ENCODE measurements at places on chromosomes 7 and 10.

DNA sequence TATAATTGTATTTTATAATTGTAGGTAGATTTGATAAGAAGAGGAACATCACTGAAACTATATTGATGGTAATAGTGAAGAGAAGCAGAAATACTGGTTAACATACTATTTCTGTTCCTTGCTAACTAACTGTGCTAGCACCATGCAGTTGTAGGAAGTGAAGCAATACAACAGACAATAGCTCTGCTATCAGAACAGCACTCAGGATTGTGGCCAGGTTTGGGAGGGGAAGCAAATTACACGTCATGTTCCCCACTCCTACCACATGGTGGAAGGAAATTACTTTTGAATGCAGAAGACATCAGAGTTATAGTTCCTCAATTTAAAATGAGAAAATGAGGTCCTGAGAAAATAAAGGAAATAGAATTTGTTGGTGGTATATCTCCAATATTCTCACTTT lies 151.1 kb downstream of the DGKB start:
- DNase-seq = no peak

DNA sequence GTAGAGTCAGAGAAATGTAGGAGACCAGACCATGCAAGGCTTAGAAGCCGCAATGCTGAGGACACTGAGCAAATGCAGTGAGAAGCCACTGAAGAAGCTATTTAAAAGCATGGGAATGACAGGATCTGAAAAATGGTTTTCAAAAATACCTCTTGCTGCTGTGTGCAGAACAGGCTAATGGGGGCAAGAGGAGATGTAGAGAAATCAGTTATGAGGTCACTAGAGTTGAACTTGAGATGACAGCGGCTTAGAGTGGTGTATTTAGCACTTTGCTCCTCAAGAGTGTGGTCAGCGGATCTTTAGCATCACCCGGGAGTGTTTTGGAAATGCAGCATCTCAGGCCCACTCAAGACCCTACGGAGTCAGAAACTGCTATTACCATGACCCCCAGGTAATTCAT lies 48.8 kb downstream of the KIAA1549 start:
- no peak for DNase-seq

DNA sequence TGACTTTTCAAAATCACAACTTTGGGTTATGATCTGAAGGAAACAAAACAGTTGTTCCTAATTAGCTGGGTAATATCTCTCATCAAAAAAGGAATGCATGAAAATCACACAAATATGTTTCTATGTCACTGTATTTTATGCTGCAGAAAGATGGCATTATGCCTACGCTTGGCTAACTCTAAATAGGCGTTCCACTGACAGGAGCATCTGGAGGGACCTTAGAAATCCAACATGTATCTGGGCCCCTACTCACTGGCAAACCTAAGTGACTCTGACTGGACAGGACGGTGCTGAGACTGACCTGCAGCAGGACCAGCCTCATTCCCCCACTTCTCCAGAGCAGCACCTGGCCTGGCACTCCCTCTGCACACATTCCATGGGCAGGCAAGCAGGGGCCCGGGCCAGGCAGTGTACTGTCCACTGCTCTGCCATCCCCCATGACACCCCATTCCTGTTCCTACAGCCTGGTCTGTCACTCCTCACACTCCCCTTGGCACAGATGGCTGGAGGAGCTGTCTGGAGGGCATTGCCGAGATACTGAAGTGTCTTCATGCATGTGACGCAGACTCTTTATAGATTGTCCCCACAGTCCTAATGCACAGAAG lies 2.6 kb upstream of the MYL7 start:
- peak; percentile 17 for DNase-seq

- no peak for DNase-seq
These were observed 210.4 kb downstream of the FAM107B start for GRCh38 chr10:14564268-14564744.

DNA sequence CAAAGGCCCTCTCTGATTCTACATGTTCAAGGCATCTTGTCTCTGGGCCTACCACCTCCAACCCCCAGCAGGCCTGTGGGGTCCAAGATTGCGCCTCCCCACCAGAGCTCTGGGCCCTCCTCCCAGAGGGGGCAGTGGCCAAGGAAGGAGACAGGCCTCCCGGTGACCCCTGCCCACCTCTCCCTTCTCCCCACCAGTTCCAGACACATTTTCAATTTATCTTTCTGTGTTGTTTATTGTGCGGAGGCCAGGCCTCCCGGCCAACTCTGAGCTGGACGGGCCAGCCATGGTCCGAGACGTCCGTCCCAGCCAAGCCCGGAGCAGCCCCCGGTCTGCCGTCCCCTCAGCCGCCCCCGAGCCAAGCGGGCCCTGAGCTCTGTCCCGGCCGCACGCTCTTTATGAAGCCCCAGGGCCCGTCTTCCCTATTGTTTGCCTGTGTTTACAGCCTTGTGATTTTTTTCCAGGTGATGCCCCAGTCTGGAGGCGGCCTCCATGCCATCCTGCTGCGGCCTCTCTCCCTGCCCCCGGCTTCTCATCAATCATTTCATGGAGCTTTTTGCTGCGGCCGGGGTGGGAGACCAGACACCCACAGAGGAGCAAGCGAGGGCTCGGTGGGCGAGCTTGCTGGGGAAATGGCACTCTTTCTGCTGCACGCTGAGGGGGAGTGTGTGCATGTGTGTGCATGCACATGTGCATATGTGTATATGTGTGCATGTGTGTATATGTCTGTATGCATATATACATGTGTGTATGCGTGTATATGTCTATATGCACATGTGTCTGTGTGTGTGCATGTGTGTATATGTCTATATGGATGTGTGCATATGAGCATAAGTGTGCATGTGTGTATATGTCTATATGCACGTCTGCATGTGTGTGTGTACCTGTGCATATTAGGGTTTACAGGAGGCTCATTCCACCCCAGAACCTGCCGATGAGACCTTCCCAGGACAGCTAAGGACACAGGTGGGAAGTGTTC lies 52.7 kb upstream of the ELN start:
- no peak for DNase-seq

- no peak for DNase-seq
These were observed 14.2 kb downstream of the TFR2 start for GRCh38 chr7:100627238-100627549.

GRCh38 chr10:23099816-23100215 lies 4.4 kb downstream of the MSRB2 start:
- DNase-seq = no peak

DNA sequence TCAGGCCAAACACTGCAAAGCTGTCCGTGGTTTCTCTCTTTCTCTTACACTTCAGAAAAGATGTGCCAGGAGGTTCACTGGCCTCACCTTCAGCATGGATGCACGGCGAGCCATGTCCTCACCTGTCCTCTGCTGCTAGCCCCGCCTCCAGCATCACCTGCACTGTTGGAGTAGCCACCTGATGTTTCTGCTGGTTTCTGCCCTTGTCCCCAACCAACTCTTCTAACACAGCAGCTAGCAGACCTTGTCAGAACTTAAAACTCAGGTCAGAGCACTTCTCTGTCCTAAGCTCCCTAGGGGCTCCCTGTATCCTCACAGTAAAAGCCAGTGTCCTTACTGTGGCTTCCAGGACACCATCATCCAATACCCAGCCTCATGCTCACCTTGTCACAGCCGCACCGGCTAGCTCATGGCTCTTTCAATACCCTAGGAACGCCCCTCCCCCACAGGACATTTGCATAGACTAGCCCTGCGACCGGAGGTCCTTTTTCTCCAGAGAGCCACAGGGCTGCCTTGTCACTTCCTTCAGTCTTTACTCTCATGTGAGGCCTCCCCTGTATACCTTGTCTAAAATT lies 15.2 kb downstream of the PALD1 start:
- DNase-seq = no peak
